Choroid plexus epithelial cell (primary cell): ENCODE measurements at places on chromosomes 3 and 15.

DNA sequence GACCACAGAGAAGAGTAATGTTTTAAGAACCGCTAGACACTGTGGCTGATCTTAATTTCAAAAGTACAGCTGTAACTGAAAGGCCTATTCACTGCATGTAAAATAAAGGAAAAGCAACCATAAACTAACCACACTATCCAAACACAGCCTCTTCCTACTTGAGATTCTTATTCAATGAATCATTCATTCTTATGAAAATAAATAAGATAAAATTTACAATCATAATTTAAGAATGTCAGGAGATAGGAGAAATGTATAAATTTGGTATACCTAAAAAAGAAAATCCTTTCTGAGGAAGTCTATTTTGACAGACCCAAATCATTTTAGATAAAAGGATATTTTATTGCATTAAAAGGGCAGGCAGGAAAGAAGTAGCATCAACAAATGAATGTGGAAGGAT lies 533.5 kb upstream of the ZNF385D start:
- peak; percentile 85 for DNase-seq

DNA sequence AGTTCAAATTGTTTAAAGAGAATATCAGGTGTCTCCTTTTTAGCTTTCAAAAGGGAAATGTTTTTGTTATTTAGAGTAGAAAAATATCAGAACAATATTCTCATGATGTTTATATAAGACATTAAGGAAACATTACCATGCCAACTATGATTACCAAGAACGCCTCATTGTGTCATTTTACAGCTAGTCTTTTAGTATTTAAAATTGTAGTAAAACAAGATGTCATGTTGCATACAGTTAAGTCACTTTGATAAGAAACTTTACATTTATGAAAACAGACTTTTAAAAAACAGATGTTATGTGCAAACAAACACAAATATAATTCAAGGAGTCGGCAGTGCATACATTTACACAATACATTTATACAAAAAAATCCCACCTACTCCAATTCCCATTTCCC lies 4.4 kb downstream of the PLSCR4 start:
- DNase-seq = no peak

DNA sequence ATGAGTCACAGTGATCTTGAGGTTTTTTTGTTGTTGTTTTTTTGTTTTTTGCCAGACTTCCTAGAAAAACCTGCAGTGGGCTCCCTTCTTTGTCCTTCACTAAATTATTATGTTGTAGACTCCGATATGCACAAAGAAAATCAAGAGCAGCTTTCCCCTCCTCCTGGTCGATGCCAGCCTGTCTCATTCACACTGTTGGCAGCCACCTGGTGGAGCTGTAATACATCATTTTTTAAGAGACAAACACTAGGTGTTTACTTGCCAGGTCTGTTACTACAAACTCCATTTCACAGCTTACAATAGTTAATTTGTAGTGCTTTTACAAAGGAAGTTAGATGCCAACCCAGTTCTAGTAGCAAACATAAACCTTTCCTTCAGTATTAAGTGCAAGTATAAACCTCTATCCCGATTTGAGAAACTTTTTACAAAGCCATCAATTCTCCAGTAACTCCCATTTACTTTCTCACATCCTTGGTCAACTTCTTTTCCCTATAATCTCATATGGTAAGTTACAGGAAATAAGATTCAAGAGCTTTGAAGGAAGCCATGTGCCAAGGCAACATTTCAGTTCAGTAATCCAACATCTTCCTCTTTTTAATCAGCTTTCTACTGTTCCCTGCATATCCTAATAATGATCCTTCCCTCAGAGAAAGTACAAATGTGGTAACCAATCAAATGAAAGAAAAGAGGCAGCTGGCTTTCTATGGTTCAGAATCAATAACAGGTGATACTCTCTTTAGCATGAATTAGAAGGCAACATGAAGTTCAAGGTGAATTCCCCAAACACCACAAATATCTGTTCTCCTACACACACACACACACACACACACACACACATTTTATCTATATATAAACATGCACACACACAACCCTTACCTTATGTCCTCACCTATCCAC lies 14.0 kb downstream of the AAGAB start:
- DNase-seq = no peak

- peak; percentile 16 for DNase-seq
Observed at GRCh38 chr3:148750296-148750695, 52.6 kb downstream of the AGTR1 start.

- DNase-seq = no peak
Observed at GRCh38 chr3:170003881-170004356, 33.9 kb upstream of the GPR160 start.

DNA sequence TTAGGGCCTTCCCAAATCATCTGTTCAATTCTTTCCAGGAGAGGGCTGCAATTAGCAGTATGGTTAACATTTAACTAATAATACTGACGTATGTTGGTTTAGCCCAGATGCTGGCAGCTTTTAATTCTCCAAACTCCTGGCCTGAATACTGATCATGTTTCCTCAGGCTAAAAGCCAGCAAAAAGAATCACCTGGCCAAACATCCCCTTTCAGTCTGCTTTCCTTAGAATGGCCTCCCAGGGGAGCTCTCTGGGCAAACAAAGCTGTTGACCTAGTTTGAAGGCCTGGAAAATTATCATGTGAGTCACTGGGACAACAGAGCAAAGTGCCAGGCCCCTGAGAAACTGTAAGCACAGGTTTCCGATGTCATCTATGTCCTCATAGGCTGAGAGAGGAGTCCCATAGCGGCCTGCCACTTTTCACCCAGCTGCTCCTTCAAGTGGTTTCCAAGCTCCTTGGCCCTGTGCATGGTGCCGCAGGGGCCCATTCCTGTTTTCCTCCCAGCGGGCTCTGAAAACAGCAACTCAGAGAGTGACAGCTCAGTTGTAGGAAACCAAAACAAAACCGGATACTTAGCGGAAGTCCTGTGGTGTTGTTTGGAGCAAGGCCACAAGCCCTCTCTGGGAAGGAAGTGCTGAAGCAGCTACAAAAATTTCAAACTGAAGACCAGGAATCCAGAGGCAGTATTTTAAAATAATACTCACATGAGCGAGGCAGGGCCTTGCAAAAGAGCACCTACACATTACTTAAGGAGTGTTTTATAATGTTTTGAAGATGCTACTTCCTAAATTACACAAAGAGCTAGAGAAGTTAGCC lies 36.5 kb upstream of the RAB11A start:
- DNase-seq = peak; percentile 98

- DNase-seq = no peak
Observed at GRCh38 chr3:197511130-197511529, 44.6 kb downstream of the BDH1 start.
